Adrenal gland (tissue), 19 donors: ENCODE measurements at places on chromosomes 3 and 15. TPM values are rescaled to one million over a fixed set of nuclear protein-coding genes. Genes with fewer than 3 reads are reported as not detected.
A peak's percentile ranks its signal among the peaks of the same experiment; 100 is the strongest.

- peak; percentile 48 for DNase-seq
- H3K4me3 ChIP-seq: no peak overlapping the region
- H3K36me3 ChIP-seq: no peaks in the 10 kb centered on the region
- no peak overlapping the region for H3K27ac ChIP-seq
- no peaks in the 10 kb centered on the region for H3K4me1 ChIP-seq
- H3K27me3 ChIP-seq: no peaks in the 10 kb centered on the region
Observed at GRCh38 chr15:62658498-62658897, 384.0 kb upstream of the TPM1 start.

DNA sequence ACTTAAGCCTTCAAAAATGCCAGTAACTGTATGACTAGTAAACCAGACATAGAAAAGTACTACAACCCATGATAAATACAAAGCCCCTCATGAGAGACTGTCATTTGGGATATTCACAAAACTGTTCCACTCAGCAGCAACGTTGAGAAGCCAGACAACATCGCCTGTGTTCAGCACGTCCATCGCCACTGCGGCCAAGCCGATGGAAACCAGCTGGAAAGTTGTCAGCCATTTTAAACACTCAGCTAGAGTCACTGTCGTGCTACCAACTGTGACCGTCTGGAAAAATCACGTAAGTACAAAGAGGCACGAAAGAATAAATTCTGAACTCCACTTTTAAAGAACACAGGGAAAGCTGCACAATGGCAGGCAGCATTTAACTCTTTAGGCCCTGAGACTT lies 340.7 kb upstream of the WNT5A start:
- no peak overlapping the region for H3K27ac ChIP-seq
- H3K4me3 ChIP-seq: no peak overlapping the region
- H3K36me3 ChIP-seq: no peaks in the 10 kb centered on the region

- H3K27me3 ChIP-seq: no peaks in the 10 kb centered on the region
- H3K4me3 ChIP-seq: no peak overlapping the region
- peak; percentile 15 for DNase-seq
- H3K27ac ChIP-seq: no peak overlapping the region
- H3K4me1 ChIP-seq: no peaks in the 10 kb centered on the region
- no peaks in the 10 kb centered on the region for H3K36me3 ChIP-seq
Observed at GRCh38 chr3:114299421-114299820, 5.6 kb downstream of the TIGIT start.

- no peaks in the 10 kb centered on the region for H3K27me3 ChIP-seq
- H3K4me1 ChIP-seq: peaks cover 6% of the 10 kb centered on the region
- peaks cover 6% of the 10 kb centered on the region for H3K36me3 ChIP-seq
- no peak for DNase-seq
- no peak overlapping the region for H3K4me3 ChIP-seq
Observed at GRCh38 chr3:150609988-150610387, 6.9 kb downstream of the SELENOT start.

DNA sequence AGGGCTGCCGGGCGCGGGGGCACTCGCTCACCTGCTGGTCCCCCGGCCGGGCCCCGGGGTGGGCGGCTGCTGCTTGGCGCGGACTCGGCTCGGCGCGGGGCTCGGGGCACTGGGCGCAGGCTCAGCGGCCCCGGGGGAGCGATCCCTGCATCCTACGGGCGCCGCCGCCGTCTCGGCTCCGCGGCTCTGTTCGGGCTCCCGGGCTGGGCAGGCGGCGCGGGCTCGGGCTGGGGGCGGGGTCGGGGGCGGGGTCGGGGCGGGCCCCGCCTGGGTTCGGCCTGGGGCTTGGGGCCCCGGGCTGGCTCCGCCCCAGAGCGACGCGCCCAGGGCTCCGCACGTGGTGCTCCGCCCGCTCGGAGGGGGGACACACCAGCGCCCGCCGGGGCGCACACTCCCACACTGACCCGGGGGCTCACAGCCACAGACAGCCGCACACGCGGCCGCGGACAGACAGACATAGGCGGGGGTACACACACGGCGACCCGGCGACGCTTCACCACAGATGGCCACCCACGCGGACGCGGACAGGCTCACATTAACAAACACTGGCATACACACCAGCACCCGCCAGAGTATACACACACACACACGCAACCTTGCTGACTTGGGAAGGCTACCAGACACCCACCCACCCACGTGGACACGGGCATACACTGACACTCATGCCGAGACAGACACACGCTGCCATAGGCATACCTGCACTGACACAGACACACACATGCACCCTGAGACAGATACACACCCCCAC lies at the start of gene SCN5A:
Gene SCN5A, minus strand, starts transcription at position 188 of the 748 bp plus-strand sequence. CDS start 16,380 bp downstream, outside the sequence.
- no peak within 1 kb of the TSS for H3K27ac ChIP-seq
- peak; percentile 53 for DNase-seq
- H3K27me3 ChIP-seq: peaks cover 26% of the 10 kb centered on the region
- peaks cover 10% of the 10 kb centered on the region for H3K4me1 ChIP-seq

- no peak for DNase-seq
- no peak overlapping the region for H3K4me3 ChIP-seq
- no peaks in the 10 kb centered on the region for H3K27me3 ChIP-seq
Observed at GRCh38 chr3:67109651-67110204, 111.6 kb downstream of the KBTBD8 start.

DNA sequence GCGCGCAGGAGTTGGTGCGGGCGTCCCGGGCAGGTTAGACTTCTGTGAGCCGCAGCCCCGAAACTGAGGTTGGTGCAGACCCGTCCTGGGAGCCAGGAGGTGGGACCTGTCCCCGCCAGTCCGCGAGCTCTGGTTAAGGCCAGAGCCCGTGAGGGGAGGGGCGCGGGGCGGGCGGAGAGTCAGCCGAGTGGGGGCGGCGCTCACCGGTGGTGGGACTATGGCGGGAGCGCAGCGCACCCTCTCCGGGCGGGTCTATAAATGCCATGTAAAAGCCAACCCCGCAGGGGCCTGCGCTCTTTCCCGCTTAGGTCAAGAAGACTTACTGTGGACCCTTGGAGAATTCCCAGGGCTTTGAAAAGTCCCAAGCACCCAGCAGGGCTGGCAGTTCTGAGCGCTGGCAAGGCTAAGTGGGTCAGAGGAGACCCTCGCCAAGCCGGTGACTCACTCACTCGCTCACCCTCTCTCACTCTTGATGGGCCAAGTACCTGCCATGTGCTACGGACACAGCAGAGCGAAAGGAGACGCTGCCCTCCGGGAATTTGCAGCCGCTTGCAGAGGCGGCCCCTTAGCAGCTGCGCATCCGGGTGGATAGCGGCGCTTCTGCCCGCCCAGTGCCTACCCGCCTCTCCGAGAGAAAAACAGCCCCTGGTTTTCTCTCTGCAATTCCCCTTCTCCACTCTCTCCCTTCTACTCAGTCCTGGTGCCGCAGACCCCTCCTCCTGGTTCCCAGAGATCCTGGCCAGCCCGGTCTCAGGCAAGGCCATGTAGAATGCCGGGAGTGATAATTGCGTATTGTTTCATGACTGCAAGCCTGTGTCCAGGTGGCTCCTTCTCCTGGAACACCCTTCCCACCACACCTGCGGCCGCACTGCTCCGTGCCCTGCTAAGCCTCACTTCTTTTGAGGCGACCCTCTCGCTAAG lies at the start of gene ALDH1L1:
Gene ALDH1L1, minus strand, starts transcription at position 110 of the 921 bp plus-strand sequence. CDS start 19,607 bp downstream, outside the sequence.
- peaks cover 26% of the 10 kb centered on the region for H3K4me1 ChIP-seq
- peak within 1 kb of the TSS; percentile 89 for H3K27ac ChIP-seq
- DNase-seq: peak; percentile 95
- no peaks in the 10 kb centered on the region for H3K27me3 ChIP-seq

- no peak overlapping the region for H3K4me3 ChIP-seq
- no peak overlapping the region for H3K27ac ChIP-seq
- H3K36me3 ChIP-seq: no peaks in the 10 kb centered on the region
- no peaks in the 10 kb centered on the region for H3K4me1 ChIP-seq
- no peak for DNase-seq
- no peaks in the 10 kb centered on the region for H3K27me3 ChIP-seq
Observed at GRCh38 chr3:10387881-10388609, 67.1 kb upstream of the SEC13 start.

- H3K36me3 ChIP-seq: no peaks in the 10 kb centered on the region
- peaks cover 17% of the 10 kb centered on the region for H3K4me1 ChIP-seq
- H3K27ac ChIP-seq: no peak overlapping the region
- H3K27me3 ChIP-seq: no peaks in the 10 kb centered on the region
- DNase-seq: no peak
Observed at GRCh38 chr15:41698779-41699178, 38.6 kb downstream of the MGA start.

- no peak for DNase-seq
- H3K27me3 ChIP-seq: no peaks in the 10 kb centered on the region
- peak overlapping the region; percentile 89 for H3K27ac ChIP-seq
- peaks cover 5% of the 10 kb centered on the region for H3K4me1 ChIP-seq
Observed at GRCh38 chr15:79922512-79923078, 25.8 kb upstream of the MTHFS start.

DNA sequence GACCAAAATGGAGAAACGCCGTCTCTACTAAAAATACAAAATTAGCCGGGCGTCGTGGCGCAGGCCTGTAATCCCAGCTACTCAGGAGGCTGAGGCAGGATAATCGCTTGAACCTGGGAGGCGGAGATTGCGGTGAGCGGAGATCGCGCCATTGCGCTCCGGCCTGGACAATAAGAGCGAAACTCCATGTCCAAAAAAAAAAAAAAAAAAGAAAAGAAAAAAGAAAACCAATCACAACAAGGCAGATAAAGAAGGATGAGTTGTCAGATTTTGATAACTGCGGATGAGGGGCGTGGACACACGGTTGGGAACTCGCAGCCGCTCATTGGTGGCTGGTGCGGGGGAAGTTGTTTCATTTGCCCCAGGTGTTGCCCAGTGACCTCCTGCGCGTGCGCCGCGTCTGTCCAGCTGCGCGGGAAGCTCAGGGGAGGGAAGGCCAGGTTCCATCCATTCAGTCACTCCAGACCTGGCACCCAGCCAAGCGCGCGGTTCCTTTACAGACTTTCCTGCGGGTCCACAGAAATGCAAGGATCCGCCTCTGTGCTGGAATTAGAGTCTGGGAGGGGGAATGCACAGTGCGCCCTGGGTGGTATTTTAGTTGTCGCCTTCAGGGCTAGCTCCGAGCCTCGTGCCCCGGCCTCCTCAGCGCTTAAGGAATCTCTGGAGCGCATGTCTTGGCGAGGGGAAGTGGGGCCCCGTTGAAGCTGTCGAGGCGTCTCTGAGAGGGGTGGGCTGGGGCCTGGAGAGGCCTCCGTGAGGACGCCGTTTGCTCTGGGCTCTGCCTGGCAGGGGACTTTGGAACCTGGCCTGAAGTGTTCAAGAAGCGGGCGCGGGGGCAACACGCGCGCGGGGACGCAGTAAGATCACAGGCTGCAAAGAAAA lies 708 bp upstream of the GCHFR start:
- peak overlapping the region; percentile 52 for H3K4me3 ChIP-seq
- H3K27ac ChIP-seq: peak overlapping the region; percentile 60
- peak; percentile 74 for DNase-seq

DNA sequence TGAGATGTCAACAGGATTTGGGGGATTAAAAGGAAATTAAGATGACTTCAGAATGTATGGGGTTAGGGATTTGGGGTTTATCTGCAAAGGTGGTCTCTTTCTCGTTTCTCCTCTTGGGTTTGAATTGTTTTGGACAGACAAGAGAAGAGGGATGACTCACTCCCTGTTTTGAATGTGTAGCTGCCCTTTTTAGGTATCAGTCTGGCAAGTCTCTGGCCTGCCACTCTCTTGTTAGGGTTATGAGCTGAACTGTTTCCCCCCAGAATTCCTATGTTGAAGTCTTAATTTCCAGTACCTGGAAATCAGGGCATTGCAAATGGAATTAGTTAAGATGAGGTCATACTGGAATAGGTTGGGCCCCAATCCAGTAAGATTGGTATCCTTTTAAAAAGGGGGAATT lies 291.7 kb downstream of the MEX3B start:
- peaks cover 11% of the 10 kb centered on the region for H3K27me3 ChIP-seq
- H3K36me3 ChIP-seq: no peaks in the 10 kb centered on the region
- H3K27ac ChIP-seq: no peak overlapping the region
- peaks cover 4% of the 10 kb centered on the region for H3K4me1 ChIP-seq
- no peak overlapping the region for H3K4me3 ChIP-seq

- DNase-seq: peak; percentile 19
- no peak overlapping the region for H3K4me3 ChIP-seq
- H3K27me3 ChIP-seq: no peaks in the 10 kb centered on the region
- H3K27ac ChIP-seq: no peak overlapping the region
Observed at GRCh38 chr15:95845862-95846515, 484.5 kb upstream of the NR2F2 start.

- no peaks in the 10 kb centered on the region for H3K4me1 ChIP-seq
- no peak overlapping the region for H3K4me3 ChIP-seq
- DNase-seq: no peak
- H3K27ac ChIP-seq: no peak overlapping the region
Observed at GRCh38 chr3:86923071-86923491, 67.9 kb downstream of the VGLL3 start.

DNA sequence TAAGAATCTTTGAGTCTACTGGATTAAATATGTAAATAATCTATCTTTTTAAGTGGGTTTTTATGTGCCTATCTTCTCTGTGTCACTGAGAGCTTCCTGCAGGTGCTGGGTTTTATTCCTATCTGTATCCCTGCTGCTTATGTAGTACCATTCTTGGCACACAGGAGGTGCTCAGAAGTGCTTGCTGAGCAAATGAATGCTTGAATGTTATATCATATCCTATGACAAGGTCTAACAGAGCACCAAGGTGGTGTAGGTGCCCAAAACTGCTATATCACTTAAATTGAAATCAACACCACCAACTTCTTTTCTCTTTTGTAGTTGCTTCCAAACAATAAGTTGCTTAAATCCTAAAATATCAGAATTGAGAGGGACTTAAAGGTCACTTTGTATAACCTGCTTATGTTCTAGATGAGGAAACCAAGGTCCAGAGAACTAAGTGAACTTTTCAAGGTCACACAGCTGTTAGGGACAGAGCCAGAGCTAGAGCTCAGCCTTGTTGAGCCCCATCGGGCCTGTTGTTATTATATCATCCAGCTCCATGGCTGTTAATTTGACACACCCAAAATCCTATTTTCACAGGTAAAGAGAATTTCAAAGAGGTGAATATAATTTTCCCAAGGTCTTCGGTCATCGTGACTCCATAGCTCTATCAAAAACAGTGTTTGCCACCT lies 46.0 kb downstream of the CCNL1 start:
- no peaks in the 10 kb centered on the region for H3K36me3 ChIP-seq
- no peaks in the 10 kb centered on the region for H3K27me3 ChIP-seq
- H3K27ac ChIP-seq: no peak overlapping the region
- DNase-seq: no peak

DNA sequence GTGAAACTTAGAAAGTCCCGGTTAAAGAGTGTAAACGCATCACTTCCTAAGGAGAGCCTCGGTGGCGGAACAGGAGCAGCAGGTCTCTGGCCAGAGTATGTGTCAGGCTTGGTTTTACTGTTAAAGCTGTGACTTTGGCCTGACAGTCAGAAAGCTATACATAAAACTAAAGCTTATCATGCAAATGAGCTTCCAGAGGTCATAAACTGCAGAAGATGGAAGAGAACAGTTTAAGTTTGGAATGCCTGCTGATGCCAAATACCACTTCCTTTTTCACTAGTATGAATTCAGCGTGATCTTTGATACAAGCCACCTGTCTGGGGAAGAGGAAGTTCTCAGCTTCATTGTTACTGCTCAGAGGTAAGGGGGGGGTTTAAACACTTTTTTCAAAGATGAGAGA lies 125.1 kb upstream of the CTDSPL start:
- H3K36me3 ChIP-seq: no peaks in the 10 kb centered on the region
- peaks cover 6% of the 10 kb centered on the region for H3K4me1 ChIP-seq
- DNase-seq: no peak
- H3K27ac ChIP-seq: no peak overlapping the region
- H3K4me3 ChIP-seq: no peak overlapping the region

GRCh38 chr3:160949460-160949859 lies 155.7 kb downstream of the B3GALNT1 start:
- DNase-seq: no peak
- H3K4me3 ChIP-seq: no peak overlapping the region
- no peaks in the 10 kb centered on the region for H3K27me3 ChIP-seq
- H3K36me3 ChIP-seq: no peaks in the 10 kb centered on the region

The CHDH gene
- polyA plus RNA-seq: 3.0 TPM

The ATP10A gene
- 6.5 TPM for polyA plus RNA-seq

The CLSTN2 gene
- polyA plus RNA-seq: 4.9 TPM

The RLBP1 gene
- 0.16 TPM for polyA plus RNA-seq

The SLC12A8 gene
- 1.4 TPM for polyA plus RNA-seq
